IMR-90 (cell line): ENCODE measurements at places on chromosomes 1 and 21. TPM values are rescaled to one million over a fixed set of nuclear protein-coding genes. Genes with fewer than 3 reads are reported as not detected.

Gene PLCH2
- polyA plus RNA-seq = 1.9 and 2.4 TPM in 2 replicates

Gene CSMD2
- polyA plus RNA-seq = 0.36 TPM in 2 replicates

Gene MAP7D1
- polyA plus RNA-seq = 81.9 and 83.2 TPM in 2 replicates

Gene DMRTA2
- 0.02 TPM in 1 of 2 replicates, not detected in the other for polyA plus RNA-seq

Gene MATN1
- 0.10 and 0.27 TPM in 2 replicates for polyA plus RNA-seq

GRCh38 chr1:201026234-201026633, 2.7 kb upstream of the KIF21B start:
- H3K36me3 ChIP-seq = no peaks in the 10 kb centered on the region
- DNase-seq = peak; percentile 19
- H3K27me3 ChIP-seq = peaks cover 20% of the 10 kb centered on the region
- no peak overlapping the region for H3K27ac ChIP-seq
- H3K4me1 ChIP-seq = peaks cover 5% of the 10 kb centered on the region

- H3K27me3 ChIP-seq = no peaks in the 10 kb centered on the region
- no peak for DNase-seq
- no peaks in the 10 kb centered on the region for H3K36me3 ChIP-seq
- no peak overlapping the region for H3K27ac ChIP-seq
These were observed 185.0 kb downstream of the MATN1 start for GRCh38 chr1:30538226-30538992.

- peak overlapping the region; percentile 75 for H3K4me3 ChIP-seq
- DNase-seq = no peak
- H3K27ac ChIP-seq = peak overlapping the region; percentile 99
- no peaks in the 10 kb centered on the region for H3K27me3 ChIP-seq
- no peaks in the 10 kb centered on the region; the same call in 1 of the 2 replicates for H3K4me1 ChIP-seq
These were observed 513 bp downstream of the PBX1 start for GRCh38 chr1:164559342-164560051.

DNA sequence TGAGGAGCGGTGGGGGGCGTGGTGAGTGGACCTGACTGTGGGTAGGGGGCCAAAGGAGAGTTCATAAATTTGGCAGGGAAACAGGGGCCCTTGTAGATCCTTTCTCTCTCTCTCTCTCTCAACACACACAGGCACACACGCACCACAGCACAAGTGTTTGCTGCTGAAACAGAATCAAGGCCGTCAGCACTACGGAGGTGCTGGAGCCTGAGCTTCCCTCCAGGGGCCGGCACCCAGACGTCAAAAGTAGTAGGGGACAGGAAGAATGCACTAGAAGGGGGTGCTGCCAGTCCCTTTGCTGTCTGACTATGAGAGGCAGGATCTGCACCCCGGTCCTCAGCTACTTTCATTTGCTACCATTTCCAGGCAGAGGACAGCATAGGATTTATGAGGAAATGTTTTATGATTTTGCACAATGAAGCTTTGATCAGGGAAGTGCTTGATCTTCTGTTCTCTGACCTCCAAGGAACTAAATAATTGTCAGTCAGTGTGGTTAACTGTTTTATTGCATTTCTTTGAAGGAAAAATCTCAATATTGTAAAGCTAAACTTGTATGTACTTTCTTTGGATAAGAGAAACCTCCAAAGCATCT, 74.3 kb upstream of the FAM3B start:
- no peak overlapping the region for H3K4me3 ChIP-seq
- no peaks in the 10 kb centered on the region for H3K27me3 ChIP-seq
- H3K27ac ChIP-seq = no peak overlapping the region
- no peaks in the 10 kb centered on the region for H3K4me1 ChIP-seq
- no peak for DNase-seq
- H3K36me3 ChIP-seq = peaks cover 6% of the 10 kb centered on the region; the same call in 1 of the 2 replicates

- no peaks in the 10 kb centered on the region for H3K27me3 ChIP-seq
- peaks cover 9% of the 10 kb centered on the region for H3K36me3 ChIP-seq
- no peak overlapping the region for H3K27ac ChIP-seq
- H3K4me3 ChIP-seq = no peak overlapping the region
- peaks cover 25% of the 10 kb centered on the region for H3K4me1 ChIP-seq
These were observed 4.7 kb downstream of the ACAP3 start for GRCh38 chr1:1302951-1303509.

DNA sequence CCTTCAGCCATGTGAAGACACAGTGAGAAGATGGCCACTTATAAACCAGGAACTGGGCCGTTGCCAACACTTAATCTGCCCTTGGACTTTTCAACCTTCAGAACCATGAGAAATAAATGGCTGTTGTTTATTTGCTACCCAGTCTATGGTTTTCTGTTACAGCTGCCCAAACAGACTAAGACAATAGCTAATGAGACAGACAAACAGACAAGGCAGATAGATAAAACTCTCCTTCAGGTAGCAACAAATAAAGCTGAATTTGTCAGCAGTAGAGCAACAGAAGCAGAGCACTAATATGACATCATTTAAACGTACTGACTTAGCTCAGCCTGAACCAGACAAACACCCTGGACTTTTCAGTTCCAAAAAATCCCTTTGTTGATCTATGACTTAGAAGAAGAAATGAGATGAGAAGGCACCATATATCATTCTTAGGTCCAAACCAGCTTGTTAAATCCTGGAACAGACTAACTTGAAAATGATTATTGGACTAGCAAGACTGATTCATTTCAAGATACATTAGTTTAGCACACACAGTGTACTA, 27.0 kb downstream of the ZZZ3 start:
- no peak overlapping the region for H3K27ac ChIP-seq
- no peaks in the 10 kb centered on the region for H3K36me3 ChIP-seq
- no peak overlapping the region for H3K4me3 ChIP-seq
- H3K4me1 ChIP-seq = no peaks in the 10 kb centered on the region
- DNase-seq = peak; percentile 32

- no peaks in the 10 kb centered on the region for H3K4me1 ChIP-seq
- no peak for DNase-seq
- peaks cover 22% of the 10 kb centered on the region for H3K27me3 ChIP-seq
- H3K4me3 ChIP-seq = no peak overlapping the region
- H3K36me3 ChIP-seq = no peaks in the 10 kb centered on the region
These were observed 8.1 kb downstream of the RGS8 start for GRCh38 chr1:182676274-182676673.

DNA sequence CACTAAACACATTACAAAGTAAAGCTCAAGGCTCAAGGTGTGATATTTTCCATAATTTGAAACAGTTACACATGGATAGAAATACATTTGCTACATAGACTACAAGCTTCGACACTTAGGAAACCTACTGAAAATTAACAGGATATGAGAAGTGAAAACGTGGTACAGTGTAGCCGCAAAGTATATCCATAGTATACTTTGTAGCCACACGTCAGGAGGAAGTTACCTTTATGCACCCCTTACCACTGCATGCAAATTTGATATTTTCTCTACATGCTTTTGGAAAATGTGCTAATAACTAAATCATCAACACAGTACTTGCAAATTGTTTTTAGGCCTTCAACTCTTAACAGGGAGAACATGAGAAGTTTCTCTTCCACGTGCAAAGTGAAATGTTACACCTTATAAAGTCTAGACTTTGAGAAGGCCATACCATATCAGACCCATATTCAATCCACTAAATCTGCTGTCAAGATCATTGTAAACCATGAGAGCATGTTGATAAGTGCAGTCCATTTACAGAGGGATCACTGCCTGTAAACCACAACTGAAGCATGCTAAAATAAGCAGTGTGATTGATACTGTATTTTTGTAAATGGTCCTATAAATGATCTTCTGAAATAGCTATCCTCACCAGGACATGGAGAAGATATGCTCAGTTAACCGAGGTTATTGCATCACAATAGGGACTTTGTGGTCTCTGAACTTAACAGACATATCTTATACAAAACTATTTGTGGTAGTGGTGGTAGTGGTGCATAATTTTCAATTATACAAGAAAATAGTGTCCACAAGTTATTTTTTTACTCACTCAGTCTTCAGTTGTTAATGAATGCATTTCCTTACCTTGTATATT, 64.7 kb downstream of the VAV3 start:
- H3K4me3 ChIP-seq = no peak overlapping the region
- no peak overlapping the region for H3K27ac ChIP-seq
- H3K27me3 ChIP-seq = no peaks in the 10 kb centered on the region
- H3K36me3 ChIP-seq = no peaks in the 10 kb centered on the region
- no peak for DNase-seq
- no peaks in the 10 kb centered on the region for H3K4me1 ChIP-seq

GRCh38 chr1:112371775-112372174, 24.2 kb upstream of the CTTNBP2NL start:
- H3K27ac ChIP-seq = no peak overlapping the region
- no peaks in the 10 kb centered on the region for H3K36me3 ChIP-seq
- no peaks in the 10 kb centered on the region for H3K4me1 ChIP-seq
- no peak overlapping the region for H3K4me3 ChIP-seq
